ENCODE measurements at places on chromosomes 12 and 14. TPM values are rescaled to one million over a fixed set of nuclear protein-coding genes. Genes with fewer than 3 reads are reported as not detected.

GEMIN2 gene
- total RNA-seq, result 25.0 TPM

PLD4 gene
- total RNA-seq, result 0.17 TPM

MIP gene
- total RNA-seq, result not detected

NELL2 gene
- total RNA-seq, result 0.07 TPM

Data from A549 treated with DMSO at 1 μM for 4 hours (cell line).